ENCODE measurements at places on chromosomes 3 and 15.
A peak's percentile ranks its signal among the peaks of the same experiment; 100 is the strongest.

DNA sequence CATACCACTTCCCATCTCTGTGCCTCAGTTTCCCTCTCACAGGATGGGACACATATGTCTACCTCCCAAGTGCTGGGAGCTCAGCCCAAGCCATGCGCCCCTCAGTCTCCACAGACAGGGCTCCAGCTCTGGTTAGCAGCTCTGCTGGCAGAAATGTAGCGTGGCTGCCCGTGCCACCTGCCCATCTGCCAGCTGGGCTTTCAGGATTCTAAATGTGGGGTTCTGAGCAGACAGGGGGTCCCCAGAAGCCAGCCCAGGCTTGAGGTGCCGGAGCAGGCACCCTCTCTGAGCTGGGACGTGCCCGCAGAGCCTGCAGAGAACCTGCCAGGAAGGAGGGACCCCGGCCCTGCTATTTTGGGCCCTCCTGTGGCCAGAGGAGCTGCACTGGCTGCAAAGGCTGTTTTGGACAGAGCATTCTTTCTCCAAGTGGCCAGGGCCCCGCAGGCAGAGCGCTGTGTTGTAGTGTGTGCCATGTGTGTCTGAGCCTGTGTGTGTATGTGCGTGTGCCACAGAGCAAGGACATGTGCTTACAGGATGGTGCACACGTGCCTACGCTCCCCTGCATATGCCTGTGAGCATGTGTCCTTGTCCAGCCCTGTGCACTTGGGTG is 31.7 kb downstream of the PSTPIP1 start:
- no peak for DNase-seq

DNA sequence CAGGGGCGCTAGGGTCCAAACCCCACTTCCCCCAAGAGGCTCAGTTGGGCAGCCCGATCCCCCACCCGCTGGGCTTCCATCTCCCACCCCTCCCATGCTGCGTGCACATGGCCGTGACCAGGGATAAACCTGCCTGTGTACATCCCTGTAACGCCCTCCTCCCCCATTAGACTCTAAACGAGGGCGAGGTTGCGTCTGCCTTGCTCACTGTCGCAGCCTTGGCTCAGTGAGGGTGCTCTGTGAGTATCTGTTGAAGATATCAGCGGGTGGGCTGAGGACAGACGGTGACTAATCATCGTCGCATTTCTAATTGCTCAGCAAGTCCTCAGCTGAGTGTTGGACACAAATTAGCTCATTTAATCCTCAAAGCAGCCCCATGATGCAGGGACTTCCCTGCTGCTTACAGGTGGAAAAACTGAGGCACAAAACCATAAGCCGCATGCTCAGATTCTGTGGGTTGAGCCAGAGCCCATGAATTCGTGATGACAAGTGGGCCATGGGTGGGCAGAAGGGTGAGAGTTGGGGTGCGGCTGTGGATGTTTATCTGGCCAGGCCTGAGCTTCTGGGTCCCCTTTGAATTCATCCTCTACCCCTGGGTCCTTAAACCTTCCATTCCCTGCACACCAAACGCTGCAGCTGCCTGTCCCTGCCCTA is 26.0 kb downstream of the FBLN2 start:
- peak; percentile 14 for DNase-seq

- no peak for DNase-seq
Observed at GRCh38 chr3:17753632-17753992, 11.2 kb upstream of the TBC1D5 start.

DNA sequence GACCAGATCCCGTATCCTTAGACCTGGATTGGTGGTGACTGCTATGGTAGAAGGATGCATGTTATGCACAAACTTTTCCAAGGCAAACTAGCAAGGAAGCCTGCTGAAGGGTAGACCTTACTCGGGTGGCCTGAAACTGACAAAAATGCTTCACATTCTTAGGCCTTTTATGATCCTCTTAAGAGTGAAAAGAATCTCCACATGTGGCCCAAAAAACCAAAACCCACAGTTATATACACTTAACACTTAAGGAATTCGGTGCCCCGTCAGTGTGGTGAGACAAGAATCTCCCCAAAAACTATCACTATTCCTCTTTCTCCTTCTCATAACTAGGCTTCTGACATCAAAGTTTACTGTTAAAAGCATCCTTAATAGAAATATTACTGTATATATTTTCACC is 130.1 kb upstream of the SOX2 start:
- DNase-seq = no peak

DNA sequence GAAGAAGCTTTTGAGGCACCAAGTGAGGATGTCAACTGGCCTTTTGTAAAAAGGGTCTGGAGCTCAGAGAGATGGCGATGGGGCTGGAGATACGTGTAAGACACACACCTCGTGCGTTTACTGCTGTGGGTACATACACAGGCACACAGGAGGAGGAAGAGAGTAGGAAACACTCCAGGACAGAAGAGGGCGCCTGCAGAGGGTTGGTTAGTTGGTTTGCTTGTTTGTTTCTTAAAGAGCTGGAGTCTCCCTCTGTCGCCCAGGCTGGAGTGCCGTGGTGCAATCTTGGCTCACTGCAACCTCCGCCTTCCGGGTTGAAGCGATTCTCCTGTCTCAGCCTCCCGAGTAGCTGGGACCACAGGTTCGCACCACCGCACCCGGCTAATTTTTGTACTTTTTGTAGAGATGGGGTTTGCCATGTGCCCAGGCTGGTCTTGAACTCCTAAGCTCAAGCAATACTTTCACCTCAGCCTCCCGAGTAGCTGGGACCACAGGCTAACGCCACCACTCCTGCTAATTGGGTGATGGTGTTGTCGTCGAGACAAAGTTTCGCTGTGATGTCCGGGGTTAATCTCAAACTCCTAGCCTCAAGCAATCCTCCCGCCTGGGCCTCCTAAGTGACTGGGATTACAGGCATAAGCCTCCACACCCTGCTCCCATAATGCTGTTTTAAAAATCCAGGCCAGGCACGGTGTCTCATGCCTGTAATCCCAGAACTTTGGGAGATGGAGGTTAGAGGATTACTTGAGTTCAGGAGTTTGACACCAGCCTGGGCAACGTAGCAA is 1.3 kb upstream of the PRR20G start:
- DNase-seq = no peak

DNA sequence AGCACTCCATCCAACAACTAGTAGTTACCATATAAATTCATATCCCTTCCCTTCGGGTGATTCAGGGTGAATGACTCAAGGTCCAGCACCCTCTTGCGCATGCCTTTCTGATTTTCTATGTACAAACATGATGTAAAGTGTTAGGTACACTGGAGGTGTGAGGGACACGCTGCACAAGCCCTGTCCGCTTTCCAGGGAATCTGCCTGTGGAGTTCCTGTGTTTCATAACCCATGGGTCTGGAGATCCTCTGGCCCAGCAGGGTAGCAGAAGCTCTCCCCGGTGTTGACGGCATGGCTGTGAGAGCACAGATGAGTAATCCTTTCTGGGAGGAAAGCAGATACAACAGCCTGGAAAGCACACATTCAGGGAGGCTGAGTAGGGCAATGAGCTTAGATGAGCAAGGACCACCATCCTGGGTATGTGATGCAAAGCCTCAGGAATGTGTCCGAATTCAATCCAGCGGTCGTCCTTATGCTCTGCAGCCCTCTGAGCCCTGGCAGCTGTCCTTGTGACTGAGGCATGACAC is 142.9 kb upstream of the TP63 start:
- no peak for DNase-seq

DNA sequence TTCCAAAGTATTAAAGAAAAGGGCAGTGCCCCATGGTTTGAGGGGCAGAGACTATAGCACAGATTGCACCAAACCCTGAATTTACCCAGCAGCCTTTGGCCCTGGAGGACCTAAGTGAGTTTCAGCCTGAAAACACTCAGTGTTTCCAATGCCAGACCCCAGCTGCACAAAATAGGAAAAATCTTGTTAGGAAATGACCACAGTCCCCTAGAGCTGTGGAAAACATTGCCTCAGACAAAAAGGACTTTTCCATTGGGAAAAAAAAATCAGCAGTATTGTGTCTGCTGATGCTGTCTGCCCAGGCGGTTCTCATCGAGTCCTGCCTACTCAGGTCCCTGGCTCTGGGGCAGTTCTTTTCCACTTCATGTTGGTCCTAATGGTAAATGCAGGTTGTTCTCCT is 121.7 kb upstream of the DLG1 start:
- no peak for DNase-seq

GRCh38 chr15:79644091-79644490 is 212.0 kb downstream of the MINAR1 start:
- DNase-seq = no peak

GRCh38 chr15:42059661-42060476 is 34.5 kb downstream of the PLA2G4D start:
- DNase-seq = peak; percentile 80

DNA sequence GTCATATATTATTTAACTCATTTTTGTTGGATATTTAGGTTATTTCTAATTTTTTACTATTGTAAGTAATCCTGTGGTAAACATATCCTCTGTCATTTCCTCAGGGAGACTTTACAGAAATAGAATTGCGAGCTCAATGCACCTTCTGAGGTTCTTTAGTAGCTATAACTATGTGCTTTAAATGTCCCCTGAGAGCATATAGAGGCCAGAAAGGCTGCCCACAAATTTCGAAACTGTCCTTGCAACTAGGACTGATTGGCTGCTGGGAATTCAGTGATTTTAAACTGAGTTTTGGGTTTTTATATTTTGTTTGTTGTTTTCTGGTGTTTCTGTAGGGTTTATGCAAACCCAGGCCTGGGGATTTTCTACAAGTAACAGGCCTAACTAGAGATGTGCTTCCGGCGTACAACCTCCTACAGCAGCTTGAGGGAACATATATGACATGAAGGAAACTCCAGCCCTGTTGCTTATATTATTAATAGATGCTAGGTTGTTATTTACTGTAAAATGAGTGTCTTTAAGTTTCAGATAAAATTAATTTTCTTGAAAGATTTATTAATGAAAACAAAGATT is 29.1 kb upstream of the P4HTM start:
- DNase-seq = no peak

DNA sequence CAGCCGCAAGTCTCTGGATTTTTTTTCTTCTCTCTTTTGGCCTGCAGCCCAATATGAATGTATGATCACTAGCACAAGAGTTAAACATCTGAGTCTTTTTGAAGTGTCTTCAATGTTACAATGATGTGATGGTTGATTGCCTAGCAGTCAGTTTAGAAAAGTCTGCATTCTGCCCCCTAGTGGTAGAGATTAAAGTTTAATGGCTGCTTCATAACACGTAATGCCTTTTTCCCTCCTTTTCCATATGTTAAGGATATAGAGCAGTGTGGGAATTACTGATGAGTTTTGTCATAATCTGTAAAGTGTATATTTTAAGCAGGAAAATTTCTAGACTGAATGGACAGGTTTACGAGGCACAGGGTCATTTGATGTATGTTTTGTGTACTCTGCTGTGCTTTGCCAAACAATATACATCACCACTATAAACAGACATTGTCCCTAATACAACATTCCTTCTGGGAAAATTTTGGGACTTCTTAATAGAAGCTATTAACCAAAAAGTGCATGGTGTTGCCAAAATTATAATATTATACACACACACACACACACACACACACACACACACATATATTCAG is 1038.5 kb upstream of the NR2F2 start:
- peak; percentile 13 for DNase-seq

- DNase-seq = no peak
Observed at GRCh38 chr3:197149528-197149927, 119.9 kb upstream of the MELTF start.

DNA sequence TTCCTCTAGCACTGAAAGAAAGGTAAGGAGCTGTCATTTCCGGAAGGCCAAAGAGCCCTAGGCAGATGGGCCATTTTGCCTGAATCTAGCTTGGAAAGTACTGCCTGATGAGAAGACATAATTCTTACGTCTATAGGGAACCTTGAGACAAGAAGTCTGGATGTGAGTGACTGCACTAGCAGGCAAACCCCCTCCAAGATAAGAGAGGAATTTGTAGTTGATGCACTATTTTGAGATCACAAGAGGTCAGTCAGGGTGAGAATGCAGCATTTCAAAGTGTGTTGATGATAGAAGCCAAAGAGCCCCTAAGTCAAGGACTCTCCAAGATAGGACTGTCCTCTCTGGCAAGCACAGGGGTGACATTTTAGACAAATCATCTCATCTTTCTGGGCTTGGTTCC is 99.2 kb downstream of the HES1 start:
- DNase-seq = no peak

GRCh38 chr3:55708242-55708641 is 221.1 kb upstream of the WNT5A start:
- no peak for DNase-seq

DNA sequence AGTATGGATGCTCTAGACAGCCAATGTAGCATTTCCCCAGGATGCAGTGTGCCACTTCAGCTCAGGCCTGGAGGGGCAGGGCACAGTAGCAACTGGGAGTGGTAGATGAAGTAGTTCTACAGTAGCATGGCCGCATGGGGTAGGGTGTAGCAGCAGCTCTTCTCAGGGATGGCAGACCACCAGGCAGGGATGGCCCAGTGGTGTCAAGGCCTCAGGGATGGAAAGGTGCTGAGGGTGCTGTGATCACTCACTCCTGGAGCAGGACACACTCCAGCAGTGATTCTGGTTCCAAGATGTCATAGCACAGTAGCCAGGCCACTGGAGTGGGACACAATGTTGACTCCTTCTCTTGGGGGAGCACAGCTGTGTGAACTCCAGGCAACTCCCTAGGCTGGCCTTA is 210.9 kb upstream of the LYSMD4 start:
- no peak for DNase-seq

GRCh38 chr3:127096256-127097071 is 96.5 kb upstream of the PRR23E start:
- DNase-seq = no peak

DNA sequence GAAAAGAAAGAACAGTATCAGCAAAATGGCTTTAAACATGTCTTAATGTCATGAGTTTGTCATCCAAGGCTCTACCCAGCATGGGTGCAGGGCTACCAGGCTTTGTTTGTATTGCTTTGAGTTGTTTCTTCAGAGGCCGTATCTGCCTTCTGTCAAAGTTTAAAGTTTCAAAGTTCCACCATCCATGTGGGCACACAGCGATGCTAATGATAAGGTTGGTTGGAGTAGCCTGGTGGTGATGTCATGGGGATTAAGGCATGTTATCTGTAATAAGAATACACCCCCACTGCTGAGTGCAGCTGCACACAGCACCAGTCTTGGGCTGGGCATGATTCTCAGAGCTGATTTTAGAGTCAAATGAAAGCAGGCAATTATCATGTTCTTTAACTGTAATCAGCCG is 72.0 kb upstream of the LRTM1 start:
- no peak for DNase-seq

GRCh38 chr3:74139648-74140047 is 474.8 kb downstream of the CNTN3 start:
- DNase-seq = no peak
